ENCODE measurements at places on chromosomes 13 and 19.
A peak's percentile ranks its signal among the peaks of the same experiment; 100 is the strongest.

GRCh38 chr13:20526664-20527063 lies 1.0 kb upstream of the CRYL1 start:
- no peak for DNase-seq

DNA sequence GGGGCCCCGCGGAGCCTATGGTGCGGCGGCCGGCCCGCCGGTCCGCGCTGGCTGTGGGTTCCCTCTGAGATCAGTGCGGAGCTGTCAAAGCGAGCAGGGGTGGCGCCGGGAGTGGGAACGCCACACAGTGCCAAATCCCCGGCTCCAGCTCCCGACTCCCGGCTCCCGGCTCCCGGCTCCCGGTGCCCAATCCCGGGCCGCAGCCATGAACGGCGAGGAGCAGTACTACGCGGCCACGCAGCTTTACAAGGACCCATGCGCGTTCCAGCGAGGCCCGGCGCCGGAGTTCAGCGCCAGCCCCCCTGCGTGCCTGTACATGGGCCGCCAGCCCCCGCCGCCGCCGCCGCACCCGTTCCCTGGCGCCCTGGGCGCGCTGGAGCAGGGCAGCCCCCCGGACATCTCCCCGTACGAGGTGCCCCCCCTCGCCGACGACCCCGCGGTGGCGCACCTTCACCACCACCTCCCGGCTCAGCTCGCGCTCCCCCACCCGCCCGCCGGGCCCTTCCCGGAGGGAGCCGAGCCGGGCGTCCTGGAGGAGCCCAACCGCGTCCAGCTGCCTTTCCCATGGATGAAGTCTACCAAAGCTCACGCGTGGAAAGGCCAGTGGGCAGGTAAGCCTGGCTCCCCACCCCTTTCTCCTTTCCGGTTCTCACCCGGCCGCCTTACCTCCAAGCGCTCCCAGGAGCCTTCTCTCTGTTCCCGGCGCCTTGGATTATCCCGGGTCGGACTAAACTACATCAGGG lies at the start of gene PDX1:
Gene PDX1 (plus strand): TSS at position 67 of the 743 bp plus-strand sequence. CDS start 139 bp downstream, at position 206.
- no peak for DNase-seq

- no peak for DNase-seq
Measured at GRCh38 chr19:7862413-7862951, 11.7 kb downstream of the PRR36 start.

GRCh38 chr13:113022745-113023574 lies 53.9 kb downstream of the MCF2L start:
- DNase-seq = no peak

DNA sequence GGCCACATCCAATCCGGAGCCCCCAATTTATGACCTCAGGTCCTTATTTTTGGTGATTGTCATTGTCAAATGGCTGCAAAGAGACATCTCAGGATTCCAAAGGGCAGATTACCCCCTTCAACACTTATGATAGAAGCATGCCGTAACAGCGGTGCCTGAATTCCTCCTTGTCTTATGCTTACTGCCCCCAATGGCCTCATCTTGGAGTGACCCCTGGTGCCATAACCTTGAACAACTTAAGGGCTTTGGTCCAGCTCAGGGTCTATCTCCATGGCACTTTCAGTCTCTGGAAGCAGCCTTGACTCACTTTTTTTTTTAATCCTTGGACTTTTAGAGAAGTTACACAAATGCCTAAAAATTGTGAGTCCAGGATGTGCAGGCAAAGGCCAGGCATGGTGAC lies 171.6 kb upstream of the ZNF507 start:
- no peak for DNase-seq

- DNase-seq = no peak
Measured at GRCh38 chr13:20461481-20461859, 64.2 kb downstream of the CRYL1 start.

DNA sequence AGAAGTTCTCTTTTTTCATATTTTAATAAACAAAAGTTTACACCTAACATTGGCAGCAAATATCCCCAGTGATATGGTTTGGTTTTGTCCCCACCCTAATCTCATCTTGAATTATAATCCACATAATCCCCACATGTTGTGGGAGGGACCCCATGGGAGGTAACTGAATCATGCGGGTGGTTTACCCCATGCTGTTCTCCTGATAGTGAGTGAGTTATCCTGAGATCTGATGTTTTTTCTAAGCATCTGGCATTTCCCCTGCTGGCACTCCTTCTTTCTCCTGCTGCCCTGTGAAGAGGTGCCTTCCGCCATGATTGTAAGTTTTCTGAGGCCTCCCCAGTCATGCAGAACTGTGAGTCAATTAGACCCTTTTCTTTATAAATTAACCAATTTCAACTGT lies 214.7 kb downstream of the SLITRK1 start:
- DNase-seq = no peak

DNA sequence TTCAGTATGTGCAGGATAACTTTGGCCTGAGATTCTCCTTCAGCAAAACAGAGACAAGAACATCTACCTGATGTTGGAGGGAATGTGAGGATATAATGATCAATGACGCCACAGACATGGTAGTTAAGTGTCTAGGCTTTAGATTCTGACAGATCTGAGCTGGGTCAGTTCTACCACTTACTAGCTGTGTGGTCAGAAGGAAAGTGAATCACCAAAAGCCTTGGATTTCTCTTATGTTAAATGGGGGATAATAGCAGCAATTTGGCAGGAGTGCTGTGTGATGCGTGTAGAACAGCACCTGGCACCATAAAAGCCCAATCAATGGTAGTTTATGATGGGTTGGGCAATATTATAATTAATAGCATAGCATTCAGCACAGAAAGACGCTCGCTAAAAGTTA lies 41.7 kb downstream of the RXFP2 start:
- no peak for DNase-seq

GRCh38 chr13:73991884-73992283 lies 142.3 kb downstream of the KLF12 start:
- DNase-seq = no peak

DNA sequence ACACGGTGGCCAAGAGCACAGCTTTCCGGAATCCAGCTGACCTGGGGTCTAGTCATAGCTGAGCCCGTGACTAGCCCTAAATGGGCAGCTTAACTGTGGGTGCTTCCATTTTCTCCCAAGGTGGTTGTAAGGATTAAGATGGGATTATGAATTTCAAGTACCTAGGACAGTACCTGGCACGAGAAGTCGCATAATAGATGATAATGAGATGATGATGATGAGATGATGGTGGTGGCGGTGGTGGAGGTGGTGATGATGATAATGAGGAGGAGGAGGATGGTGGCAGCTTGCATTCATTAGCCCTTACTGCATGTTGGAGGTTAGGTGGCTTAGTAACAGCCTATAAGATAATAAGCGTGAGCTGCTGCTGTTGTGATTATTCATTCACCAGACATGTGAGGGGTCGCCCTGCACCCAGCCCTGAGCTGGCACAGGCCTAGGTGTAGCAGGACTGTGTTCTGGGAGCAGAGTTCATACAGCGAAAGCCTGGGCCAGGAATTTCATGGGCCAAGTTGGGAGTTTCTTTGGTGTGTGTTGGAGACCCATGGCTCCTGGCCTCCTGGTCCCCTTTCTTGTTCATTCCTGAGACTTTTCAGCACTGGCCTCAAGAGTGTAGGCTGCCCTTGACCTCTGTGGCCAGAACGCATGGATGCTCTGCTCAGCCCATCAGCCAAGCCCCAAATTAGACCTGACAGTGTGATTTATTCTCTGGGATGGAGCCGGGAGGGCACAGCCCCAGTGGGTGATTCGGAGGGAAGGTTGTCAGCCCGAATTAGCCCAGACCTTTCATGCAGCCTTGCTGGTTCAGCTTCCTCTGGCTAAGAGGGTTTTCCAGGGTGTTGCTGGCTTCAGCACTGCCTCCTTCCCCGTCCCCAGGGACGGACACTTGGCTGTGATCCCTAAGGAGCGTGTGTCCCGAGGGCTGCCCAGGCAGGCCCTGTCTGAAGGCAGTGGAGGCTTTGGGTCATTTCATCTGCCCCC lies 128.8 kb downstream of the SIPA1L3 start:
- DNase-seq = no peak

- no peak for DNase-seq
Measured at GRCh38 chr19:5138606-5139582, 170.0 kb downstream of the KDM4B start.

- DNase-seq = no peak
Measured at GRCh38 chr13:98492335-98493041, 84.4 kb downstream of the STK24 start.

- DNase-seq = no peak
Measured at GRCh38 chr13:103598671-103599070, 532.5 kb upstream of the SLC10A2 start.

DNA sequence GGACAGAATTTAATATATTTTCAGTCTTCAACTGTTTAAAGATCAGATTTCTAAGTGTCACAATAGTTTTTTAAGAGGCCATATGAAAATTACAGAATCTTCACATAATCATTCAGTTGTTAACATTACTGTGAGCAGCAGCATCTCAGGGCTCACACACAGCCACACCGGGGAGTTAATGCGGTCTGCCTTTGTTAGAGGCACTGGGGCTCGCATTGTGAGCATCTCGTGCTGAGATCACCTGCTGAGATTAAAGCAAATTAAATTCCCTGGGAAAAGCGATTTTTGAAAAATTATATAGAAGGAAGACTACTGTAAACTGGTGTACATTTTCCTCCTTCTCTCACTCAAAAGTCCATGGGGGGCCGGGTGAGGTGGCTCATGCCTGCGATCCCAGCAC lies 16.6 kb downstream of the GPR12 start:
- no peak for DNase-seq

GRCh38 chr13:77863144-77863543 lies 55.5 kb downstream of the EDNRB start:
- DNase-seq = no peak

- no peak for DNase-seq
Measured at GRCh38 chr13:26836626-26837025, 76.0 kb upstream of the GPR12 start.

DNA sequence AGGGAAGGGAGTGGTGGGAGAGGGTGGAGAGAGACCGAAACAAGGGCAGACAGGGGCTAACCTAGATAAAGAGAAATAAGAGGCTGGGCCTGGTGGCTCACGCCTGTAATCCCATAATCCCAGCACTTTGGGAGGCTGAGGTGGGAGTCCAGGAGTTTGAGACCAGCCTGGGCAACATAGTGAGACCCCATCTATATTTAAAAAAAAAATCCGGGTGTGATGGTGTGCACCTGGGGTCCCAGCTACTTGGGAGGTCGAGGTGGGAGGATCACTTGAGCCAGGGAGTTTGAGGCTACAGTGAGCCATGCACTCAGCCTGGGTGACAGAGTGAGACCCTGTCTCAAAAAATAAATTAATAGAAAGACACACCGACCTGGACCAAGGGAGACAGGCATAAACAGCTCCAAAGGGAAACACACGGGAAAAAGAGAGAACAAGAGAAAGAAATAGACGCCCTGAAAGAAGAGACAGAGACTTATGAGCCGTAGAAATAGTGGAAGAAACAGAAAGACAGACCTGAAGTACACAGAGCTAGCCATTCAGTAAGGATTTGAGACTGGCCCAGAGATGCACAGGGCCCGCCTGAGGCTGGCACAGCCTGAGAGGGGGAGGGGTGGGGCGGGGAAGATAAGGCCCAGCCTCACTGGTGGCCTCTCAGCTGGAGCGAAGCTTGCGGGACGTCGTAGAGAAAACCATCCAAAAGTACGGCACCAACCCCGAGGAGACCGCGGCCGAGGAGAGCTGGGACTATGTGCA lies 2.2 kb downstream of the CD37 start:
- DNase-seq = no peak

DNA sequence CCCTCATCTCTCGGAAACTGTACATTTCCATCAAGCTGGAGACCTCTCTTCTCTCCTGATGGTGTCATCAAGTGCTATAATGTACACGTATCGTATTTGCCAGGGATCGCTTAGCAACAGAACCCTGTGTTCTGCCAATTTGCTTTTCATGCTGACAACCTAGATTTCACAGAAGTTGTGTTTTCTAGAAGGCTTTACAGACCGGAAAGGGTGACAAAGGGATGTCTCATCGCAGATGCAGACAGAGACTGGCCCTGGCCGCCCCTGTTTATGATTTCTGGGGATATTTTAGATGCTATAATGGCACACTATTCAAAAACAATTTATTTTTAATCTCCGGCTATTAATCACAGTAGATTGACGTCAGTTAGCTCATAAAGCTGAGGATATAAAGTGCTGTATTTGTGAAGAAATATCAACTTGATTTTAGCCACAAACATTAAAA lies 291.4 kb downstream of the IRS2 start:
- DNase-seq = no peak

GRCh38 chr13:22961835-22962537 lies 218.8 kb upstream of the SGCG start:
- no peak for DNase-seq

GRCh38 chr19:35991731-35992450 lies 3.1 kb upstream of the SDHAF1 start:
- DNase-seq = no peak

- DNase-seq = no peak
Measured at GRCh38 chr13:112513761-112514160, 74.2 kb downstream of the TUBGCP3 start.

GRCh38 chr19:5572556-5573286 lies 5.0 kb upstream of the TINCR start:
- no peak for DNase-seq

GRCh38 chr19:53555352-53555751 lies 17.4 kb downstream of the ZNF331 start:
- DNase-seq = no peak

- DNase-seq = no peak
Measured at GRCh38 chr13:39685652-39686051, 30.2 kb downstream of the COG6 start.

- peak; percentile 79 for DNase-seq
Measured at GRCh38 chr13:113836768-113837559, 26.9 kb downstream of the GAS6 start.

DNA sequence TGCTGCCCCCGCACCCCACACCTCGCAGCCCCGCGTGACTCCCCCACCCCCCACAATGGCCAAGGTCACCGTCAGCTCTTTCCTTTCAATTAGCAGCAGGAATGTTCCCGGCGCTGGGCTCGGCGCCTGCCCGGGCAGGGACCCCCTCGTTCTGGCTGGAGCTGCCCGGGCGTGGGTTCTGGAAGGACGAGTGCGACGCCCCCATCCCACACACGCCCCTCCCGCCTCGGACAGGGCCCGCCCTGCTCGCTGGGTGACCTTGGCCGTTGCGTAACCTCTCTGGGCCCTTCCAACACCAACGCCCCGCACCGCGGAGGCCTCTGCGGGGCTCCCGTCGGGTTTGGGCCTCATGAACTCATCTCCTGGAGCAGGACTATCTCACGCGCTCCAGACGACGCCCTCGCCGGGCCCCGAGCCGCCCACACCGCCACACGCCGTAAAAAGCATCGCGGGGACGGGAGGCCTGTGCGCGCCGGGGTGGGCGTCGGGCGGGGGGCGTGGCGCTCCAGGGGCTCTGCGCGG lies 10.3 kb downstream of the PALM start:
- peak; percentile 84 for DNase-seq

- no peak for DNase-seq
Measured at GRCh38 chr13:99505814-99506269, 4.6 kb downstream of the TM9SF2 start.
